Cardiac ventricle fibroblast (primary cell): ENCODE measurements at places on chromosomes 13 and 19. TPM values are rescaled to one million over a fixed set of nuclear protein-coding genes. Genes with fewer than 3 reads are reported as not detected.

RSPH6A gene
- total RNA-seq, result not detected in 2 replicates

BEST2 gene
- total RNA-seq, result not detected in 2 replicates

WDR88 gene
- total RNA-seq, result not detected in 2 replicates

IL11 gene
- total RNA-seq, result 0.15 and 0.31 TPM in 2 replicates

DOCK9 gene
- 23.5 and 35.7 TPM in 2 replicates for total RNA-seq

KLK14 gene
- total RNA-seq, result not detected in 2 replicates

PCDH9 gene
- 15.8 and 16.7 TPM in 2 replicates for total RNA-seq

CGB8 gene
- total RNA-seq, result not detected in 2 replicates

ZNF444 gene
- 19.9 and 28.7 TPM in 2 replicates for total RNA-seq

LGALS14 gene
- total RNA-seq, result not detected in 2 replicates

TRPC4 gene
- 0.10 and 0.44 TPM in 2 replicates for total RNA-seq

ZNF606 gene
- total RNA-seq, result 13.3 and 16.1 TPM in 2 replicates

CYP4F8 gene
- not detected in 2 replicates for total RNA-seq

NCR1 gene
- total RNA-seq, result not detected in 2 replicates

GJB2 gene
- total RNA-seq, result not detected in 2 replicates

ARHGEF7 gene
- 22.8 and 26.9 TPM in 2 replicates for total RNA-seq

SIGLEC8 gene
- total RNA-seq, result not detected in 2 replicates

GSX1 gene
- not detected in 2 replicates for total RNA-seq

ACP7 gene
- total RNA-seq, result not detected in 2 replicates

CATSPERD gene
- total RNA-seq, result not detected in 2 replicates

ZFP36 gene
- 61.9 and 72.9 TPM in 2 replicates for total RNA-seq

ZNF418 gene
- 1.9 and 3.7 TPM in 2 replicates for total RNA-seq

INSL3 gene
- not detected in 2 replicates for total RNA-seq

TMEM86B gene
- total RNA-seq, result 0.44 and 0.73 TPM in 2 replicates

RAD23A gene
- total RNA-seq, result 50.0 and 60.2 TPM in 2 replicates

LMTK3 gene
- not detected in 2 replicates for total RNA-seq

ANKLE1 gene
- 0.12 TPM in 1 of 2 replicates, not detected in the other for total RNA-seq

CD209 gene
- not detected in 2 replicates for total RNA-seq

FGF9 gene
- total RNA-seq, result not detected in 2 replicates

HIPK4 gene
- total RNA-seq, result not detected in 2 replicates

CEBPA gene
- total RNA-seq, result 5.7 and 8.1 TPM in 2 replicates

DCAF15 gene
- 8.2 and 9.0 TPM in 2 replicates for total RNA-seq

HAUS5 gene
- total RNA-seq, result 2.8 and 3.6 TPM in 2 replicates

C13orf42 gene
- total RNA-seq, result not detected in 2 replicates

KCTD15 gene
- 19.4 and 22.9 TPM in 2 replicates for total RNA-seq

NKG7 gene
- total RNA-seq, result not detected in 2 replicates

PGLYRP1 gene
- total RNA-seq, result not detected in 2 replicates

GPR12 gene
- not detected in 2 replicates for total RNA-seq
